ENCODE measurements at places on chromosomes 6 and 20.

- DNase-seq = no peak
Observed at GRCh38 chr20:3802524-3803239, 6.6 kb downstream of the CDC25B start.

- DNase-seq = peak; percentile 14
Observed at GRCh38 chr20:47361057-47361915, 4.8 kb upstream of the ZMYND8 start.

- DNase-seq = no peak
Observed at GRCh38 chr6:100088009-100088408, 94.0 kb upstream of the MCHR2 start.

- no peak for DNase-seq
Observed at GRCh38 chr20:9270831-9271230, 201.9 kb downstream of the PLCB4 start.

DNA sequence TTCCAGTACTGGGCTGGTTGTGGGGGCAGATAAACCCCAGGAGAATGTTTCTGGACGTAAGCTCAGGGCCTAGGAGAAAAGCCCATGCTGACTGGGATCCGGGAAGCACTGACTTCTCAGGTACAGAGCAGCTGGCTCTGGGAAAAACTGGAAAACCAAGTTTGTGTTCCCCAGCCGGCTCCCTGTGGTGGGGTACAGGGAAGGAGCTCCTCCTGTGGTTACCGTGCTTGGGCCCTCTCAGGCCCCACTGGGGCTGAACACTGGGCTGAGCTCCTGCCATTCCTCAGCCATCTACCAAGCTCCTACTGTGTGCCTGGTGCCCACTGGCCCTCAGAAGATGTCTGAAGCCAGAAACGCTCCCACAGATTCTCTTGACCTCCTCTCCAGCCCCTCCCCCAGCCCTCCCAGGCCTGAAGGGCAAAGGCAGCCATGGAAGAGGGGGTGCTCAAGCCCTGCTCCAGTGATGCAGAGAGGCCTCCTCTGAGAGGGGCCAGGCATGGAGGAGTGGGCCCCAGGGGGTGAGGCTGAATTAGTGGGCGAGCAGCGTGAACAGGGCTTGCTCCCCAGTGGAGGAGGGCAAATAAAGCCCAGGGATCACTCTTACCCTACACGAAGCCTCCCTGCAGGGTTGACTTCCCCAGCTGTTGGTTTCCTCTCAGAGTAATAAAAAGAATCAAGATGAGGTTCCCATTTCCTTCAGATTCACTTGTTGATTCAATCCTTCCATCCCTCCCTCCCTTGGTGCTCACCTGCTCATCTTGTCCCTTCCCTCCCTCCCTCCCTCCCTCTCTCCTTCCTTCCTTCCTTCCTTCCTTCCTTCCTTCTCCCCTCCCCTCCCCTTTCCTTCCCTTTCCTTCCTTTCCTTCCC is 100.0 kb downstream of the VEGFA start:
- DNase-seq = no peak

DNA sequence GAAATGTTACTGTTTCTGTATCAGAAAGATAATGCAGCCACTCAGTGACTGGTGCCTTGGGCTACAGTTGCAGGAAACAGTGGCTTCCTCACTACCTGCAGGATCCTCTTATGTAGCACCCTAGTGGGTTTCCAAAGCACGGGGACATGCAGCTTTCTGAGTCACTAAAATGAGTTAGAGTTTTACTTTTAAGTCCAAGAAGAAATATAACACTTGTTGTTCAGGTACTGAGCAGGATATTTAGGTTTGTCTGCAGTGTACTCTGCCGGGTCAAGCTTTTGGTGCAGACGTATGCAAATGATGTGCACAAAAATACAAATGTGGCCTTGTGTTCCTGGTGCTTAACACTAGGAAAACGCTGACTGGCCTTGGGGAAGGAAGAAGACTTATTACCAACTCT is 22.0 kb downstream of the ACSS1 start:
- DNase-seq = no peak

DNA sequence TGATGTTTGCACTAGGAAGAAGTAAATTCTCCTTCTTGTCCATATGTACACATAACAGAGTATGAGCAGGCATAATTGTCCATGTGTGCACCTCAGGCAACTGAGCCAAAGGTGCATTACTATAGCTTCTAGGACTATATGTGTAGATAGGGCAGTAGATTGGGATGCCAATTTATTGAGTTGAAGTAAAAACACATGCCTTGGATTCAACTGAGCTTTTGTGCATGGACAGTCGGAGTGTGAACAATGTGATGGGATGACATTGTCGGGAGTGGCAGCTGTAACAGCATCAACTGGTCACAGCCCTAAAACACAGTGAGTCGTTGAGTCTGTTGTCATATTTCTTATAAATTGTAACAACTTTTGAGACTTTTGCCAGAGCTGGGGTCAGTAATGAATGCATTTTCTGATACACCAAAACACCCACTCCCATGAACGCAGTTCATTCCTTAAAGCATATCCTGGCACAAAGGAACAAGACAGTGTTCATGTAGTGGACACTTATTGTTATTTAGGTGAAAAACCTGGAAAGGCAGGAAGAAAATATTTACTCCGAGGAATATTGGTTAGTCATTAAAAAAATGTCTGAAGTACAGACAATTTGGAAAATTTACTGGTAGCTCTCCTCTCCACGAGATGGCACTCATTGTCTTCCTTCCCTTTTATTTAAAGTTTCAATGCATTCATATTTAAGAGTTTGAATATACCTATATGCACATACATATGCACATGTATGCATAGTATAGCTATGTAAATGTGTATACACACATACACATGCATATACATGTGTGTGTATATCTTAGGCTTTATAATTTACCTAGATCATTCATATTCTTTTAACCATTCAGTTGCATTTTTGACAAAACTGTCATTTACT is 302.0 kb upstream of the STXBP5 start:
- no peak for DNase-seq

DNA sequence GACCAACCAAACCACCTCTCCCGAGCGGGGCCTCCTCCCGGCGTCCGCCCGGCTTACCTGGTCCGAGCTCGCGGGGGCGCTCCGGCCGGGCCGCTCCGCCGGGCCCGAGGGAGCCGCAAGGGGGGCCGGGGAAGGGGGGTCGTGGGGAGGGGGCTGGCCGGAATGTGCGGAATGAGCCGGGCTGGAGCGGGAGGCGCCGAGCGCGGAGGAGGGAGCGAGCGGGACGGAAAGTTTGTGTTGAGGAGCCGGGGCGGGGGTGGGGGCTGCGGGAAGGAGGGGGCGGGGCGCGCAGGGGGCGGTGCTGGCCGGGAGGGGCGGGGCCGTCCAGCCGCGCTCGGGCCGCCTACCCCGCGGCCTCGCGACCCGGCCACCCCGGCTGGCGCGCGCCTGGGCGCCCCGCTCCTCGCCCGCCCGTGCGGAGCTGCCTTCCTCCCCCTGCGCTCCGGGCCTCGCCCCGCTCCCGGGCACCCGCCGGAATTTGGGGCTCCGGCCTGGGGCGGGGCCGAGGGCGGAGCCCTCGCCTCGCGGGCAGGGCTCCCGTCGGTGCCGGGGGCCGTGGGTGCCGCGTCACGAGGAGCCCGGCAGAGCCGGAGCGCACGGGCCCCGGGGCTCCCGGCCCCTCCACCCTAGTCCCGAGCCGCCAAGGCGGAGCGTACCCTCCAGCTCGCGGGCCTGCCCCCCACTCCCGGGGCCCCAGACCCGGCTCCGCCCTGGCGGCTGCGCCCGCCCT is at the start of gene TEAD3:
TSS of gene TEAD3 (minus strand) at position 239 of the 730 bp plus-strand sequence.
- DNase-seq = peak; percentile 59

DNA sequence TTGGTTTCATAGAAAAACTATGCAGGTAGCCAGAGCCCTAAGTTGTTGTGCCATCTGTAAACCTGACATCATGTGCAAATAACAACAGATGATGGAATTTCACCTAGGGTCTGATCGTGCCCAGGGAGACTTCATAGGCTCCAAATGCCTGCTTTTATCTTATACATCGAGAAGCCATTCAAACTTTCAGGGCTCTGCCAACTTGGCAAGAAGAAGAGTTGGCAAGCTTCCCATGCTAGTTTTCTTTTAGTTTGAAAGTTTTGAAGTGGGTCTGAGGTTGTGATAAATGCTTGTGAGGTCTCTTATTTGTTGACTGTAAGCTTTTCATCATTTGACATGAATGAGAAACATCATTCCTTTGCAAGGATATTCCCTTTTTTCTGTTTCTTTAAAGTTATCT is 175.4 kb upstream of the FLRT3 start:
- no peak for DNase-seq

DNA sequence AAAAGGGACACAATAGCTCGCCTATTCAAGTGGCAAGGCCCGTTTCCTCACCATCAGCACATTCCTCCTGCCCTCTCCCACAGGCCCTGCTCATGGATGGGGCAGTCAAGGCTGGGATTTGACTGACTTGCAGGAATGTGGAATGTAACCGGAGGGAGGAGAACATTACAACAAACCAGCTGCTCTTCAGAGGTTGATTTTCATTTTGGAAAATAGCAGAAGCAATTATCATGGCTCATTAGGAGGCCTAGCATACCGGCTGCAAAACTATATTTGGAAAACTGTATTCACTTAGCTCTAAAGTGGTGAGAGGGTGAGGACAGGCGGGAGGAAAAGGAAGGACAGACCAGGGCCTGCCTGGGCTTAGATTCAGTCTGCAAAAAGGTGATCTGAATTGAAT is 283.7 kb downstream of the CD83 start:
- DNase-seq = no peak

- no peak for DNase-seq
Observed at GRCh38 chr6:136007345-136007744, 155.8 kb downstream of the PDE7B start.

GRCh38 chr6:158517581-158517980 is 42.3 kb upstream of the TMEM181 start:
- no peak for DNase-seq

GRCh38 chr6:45115696-45116095 is 212.4 kb upstream of the RUNX2 start:
- no peak for DNase-seq

- peak; percentile 44 for DNase-seq
Observed at GRCh38 chr20:1499528-1500420, 8.6 kb upstream of the SIRPB2 start.

- DNase-seq = no peak
Observed at GRCh38 chr6:150313781-150314180, 55.0 kb upstream of the IYD start.

DNA sequence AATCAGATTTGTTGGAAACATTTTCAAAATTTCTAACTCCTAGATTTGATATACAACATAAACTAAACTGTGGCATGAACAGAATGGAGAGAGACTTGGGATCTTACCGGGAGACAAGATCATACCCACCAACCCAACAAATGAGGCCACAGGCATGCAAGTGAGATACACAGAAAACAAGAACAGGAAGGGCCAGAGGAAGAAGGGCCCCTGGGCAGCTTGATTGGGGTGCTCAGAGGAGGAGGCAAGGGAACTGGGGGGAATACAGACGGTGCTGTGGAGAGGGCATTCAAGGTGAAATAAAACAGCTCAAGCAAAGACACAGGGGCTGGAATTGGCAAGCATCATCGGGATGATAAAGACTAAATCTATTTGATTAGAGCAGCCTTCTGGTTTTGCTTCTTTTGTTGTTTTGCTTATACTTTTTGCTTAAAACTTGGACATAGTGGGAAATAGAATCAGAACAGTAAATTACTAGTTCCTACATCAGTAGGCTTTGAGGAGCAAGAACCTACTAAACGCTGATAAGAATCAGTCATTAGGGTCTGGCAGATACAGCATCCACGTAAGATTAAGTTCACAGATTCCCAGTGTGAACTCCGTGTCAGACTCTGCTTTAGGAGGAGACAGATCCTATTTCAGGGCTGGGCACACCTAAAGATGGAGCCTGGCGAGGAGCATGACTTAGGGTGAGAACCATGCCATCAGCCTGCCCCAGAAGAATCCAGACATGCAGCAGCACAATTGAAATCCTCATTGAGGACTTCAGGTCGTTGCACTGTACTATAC is 3.5 kb upstream of the RAMACL start:
- no peak for DNase-seq

- no peak for DNase-seq
Observed at GRCh38 chr6:35778437-35778836, 2.0 kb downstream of the CLPSL2 start.

GRCh38 chr6:104638841-104639290 is 220.9 kb downstream of the HACE1 start:
- no peak for DNase-seq

DNA sequence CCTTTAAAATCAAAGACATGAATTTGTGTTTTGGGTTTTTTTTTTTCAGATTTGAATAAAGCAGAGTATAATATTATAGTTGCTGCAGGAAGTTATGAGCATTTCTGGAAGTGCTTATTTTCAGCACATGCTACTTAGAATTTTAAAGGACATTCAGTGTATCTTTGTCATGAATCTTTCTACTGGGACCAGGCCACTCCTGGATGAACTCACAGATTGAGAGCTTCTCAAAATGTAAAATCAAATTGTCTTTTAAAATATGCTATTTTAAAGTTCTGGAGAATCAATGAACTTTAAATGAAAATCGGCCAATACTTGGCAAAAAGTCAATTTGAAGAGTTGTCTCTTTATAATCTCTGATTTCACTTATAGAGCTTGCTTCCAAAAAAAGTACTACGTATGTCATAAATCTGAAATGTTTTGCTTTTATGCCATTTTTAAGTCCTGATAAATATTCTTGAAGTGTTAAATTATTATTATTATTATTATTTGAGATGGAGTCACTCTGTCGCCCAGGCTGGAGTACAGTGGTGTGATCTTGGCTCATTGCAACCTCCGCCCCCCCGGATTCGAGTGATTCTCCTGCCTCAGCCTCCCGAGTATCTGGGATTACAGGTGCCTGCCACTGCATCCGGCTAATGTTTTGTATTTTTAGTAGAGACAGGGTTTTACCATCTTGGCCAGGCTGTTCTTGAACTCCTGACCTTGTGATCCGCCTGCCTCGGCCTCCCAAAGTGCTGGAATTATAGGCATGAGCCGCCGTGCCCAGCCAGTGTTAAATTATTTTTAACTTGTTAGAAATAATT is 175.7 kb upstream of the AKAP12 start:
- no peak for DNase-seq

GRCh38 chr6:133070410-133071043 is 170.6 kb upstream of the EYA4 start:
- DNase-seq = no peak

GRCh38 chr6:124539096-124539495 is 423.1 kb upstream of the RNF217 start:
- DNase-seq = no peak

DNA sequence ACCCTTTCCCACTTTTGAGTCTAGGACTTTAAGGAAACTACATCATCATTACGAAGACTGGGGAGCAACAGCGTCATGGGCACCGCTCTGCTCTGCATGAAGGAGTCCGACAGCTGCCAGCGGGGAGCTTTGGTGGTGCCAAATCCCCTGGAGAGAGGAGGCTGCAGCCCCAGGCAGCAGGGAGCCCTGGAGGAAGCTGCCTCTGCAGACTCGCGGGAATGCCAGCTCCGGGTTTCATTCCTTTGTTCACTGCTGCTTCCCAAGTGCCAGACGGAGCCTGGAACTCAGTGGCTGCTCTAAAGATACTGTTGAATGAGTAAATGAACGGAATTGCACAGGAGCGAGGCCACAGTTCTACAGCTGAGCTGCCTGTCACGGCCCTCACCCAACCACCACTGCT is 196.5 kb upstream of the THBS2 start:
- DNase-seq = no peak

GRCh38 chr6:142381845-142382378 is 80.1 kb downstream of the ADGRG6 start:
- DNase-seq = no peak
